ENCODE measurements at places on chromosomes 2 and 18. TPM values are rescaled to one million over a fixed set of nuclear protein-coding genes. Genes with fewer than 3 reads are reported as not detected.

GRCh38 chr2:172554352-172555271 lies 1.3 kb upstream of the PDK1 start:
- DNase-seq: no peak

- DNase-seq: no peak
Observed at GRCh38 chr2:32611366-32611765, 16.5 kb upstream of the TTC27 start.

- DNase-seq: no peak
Observed at GRCh38 chr2:47134386-47135090, 20.6 kb downstream of the STPG4 start.

- no peak for DNase-seq
Observed at GRCh38 chr2:205712508-205712907, 30.2 kb downstream of the NRP2 start.

DNA sequence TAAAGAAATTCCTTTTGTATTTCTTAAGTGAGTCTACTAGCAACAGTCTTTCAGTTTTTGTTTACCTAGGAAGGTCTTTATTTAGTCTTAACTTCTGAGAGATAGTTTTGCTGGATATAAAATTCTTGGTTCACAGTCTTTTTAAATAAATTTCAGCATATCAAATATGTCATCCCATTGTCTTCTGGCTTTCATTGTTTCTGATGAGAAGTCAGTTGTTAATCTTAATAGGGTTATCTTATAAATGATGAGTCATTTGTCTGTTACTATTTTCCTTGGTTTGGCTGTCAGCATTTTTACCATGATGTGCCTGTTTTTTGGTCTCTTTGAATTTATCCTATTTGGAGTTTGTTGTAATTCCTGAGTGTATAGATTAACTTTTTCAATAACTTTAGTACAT lies 129.3 kb downstream of the FAM210A start:
- DNase-seq: no peak

GRCh38 chr2:129192841-129193253 lies 786.6 kb upstream of the RAB6C start:
- DNase-seq: no peak

- DNase-seq: no peak
Observed at GRCh38 chr2:50751311-50752031, 280.5 kb downstream of the NRXN1 start.

DNA sequence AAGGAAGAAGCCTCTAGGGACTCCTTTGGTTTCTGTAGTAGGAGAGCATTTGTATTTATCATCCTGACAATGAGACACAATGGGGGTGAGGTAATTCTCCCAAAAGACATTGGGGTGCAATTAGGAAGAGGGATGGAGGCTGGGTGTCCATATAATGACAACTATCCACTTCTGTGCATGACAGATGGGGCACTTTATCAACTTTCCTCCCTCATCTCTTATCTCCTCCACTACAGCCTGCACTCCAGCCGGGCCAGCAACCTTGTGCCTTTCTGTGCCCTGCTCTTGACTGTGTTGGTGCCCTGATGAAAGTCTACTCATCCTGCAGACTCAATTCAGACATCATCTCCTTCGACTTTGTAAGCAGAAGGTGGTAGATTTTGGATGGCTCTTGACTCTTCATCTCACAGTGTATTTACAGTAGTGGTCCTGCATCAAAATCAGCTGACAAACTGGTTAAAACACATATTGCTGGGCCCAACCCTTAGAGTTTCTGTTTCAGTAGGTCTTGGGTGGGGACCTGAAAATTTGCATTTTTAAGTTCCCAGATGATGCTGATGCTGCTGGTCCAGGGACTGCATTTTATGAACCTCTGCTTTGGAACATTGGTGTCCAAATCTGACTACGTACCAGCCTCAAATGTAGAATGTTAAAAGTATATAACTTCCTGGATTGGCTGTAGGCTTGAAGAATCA lies 40.8 kb upstream of the CFAP36 start:
- DNase-seq: no peak

- DNase-seq: no peak
Observed at GRCh38 chr2:230060672-230061293, 7.9 kb downstream of the SLC16A14 start.

- DNase-seq: no peak
Observed at GRCh38 chr2:127388423-127389164, 819 bp upstream of the MAP3K2 start.

DNA sequence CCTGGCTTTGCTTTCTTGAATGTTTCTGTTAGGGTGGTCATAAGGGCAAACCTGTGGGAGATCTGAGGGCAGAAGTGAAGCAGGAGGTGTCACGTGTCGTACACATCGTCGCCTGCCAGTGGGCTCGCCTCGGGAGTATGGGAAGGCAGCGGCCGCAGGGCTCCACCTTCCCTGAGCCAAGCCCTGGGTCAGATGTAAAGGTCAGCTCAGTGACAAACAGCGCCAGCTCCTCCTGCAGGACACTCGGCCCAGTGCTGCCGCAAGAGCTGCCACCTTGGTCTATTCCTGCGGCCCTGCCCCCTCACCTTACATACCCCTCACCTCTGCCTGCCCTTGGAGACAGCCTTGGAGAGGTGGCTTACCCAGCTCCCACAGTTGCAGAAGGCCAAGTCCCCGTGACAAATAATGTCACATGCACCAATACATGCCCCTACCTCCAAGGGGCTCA lies 64.2 kb downstream of the PSMG2 start:
- DNase-seq: no peak

The C1QL2 gene
- not detected for total RNA-seq

The IL18R1 gene
- 4.9 TPM for total RNA-seq

The C2orf15 gene
- total RNA-seq: not detected

The NEU2 gene
- total RNA-seq: not detected

The MDH1B gene
- total RNA-seq: 0.49 TPM

Data from vagina (tissue), 2 donors.